ENCODE measurements at places on chromosomes 2 and 18.
A peak's percentile ranks its signal among the peaks of the same experiment; 100 is the strongest.

GRCh38 chr2:72951303-72952095 is 34.2 kb downstream of the EMX1 start:
- no peak for DNase-seq

- DNase-seq, result no peak
Observed at GRCh38 chr18:75121266-75121665, 87.7 kb downstream of the PTGR3 start.

DNA sequence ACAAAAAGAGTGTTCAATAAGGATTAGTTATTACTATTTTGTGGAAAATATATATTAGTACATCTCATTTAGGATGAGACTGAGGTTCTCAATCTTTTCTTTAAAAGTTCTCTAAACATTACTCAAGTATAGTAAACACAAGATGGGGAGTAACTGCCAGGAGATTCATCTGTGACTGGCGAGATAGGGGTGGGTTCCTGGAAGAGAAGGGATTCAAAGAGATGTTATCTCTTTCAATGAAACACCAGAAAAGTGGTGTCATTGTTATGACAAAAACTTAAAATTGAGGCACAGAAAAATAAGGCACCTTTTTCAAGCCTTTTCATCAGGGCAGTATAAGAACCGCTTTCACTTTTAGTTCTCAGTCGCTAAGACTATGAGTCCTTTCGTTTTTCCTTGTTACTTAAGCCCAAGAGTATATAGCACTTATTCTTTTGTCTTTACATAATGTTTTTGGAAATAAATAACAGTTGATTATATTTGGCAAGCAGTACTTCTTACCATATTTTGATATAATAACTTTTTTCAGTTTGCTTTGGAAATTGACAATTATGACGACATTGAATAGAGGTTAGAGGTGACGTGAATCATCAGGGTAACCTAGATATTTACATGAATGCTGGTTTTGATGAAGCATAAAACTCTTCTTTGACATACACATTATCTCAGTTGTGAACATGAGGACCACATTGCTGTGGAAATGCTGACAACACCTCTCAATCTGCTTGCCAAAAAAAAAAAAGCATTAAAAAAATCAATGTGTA is 393.9 kb upstream of the TCF4 start:
- DNase-seq, result no peak

- peak; percentile 42 for DNase-seq
Observed at GRCh38 chr2:224646242-224646846, 61.2 kb upstream of the CUL3 start.

DNA sequence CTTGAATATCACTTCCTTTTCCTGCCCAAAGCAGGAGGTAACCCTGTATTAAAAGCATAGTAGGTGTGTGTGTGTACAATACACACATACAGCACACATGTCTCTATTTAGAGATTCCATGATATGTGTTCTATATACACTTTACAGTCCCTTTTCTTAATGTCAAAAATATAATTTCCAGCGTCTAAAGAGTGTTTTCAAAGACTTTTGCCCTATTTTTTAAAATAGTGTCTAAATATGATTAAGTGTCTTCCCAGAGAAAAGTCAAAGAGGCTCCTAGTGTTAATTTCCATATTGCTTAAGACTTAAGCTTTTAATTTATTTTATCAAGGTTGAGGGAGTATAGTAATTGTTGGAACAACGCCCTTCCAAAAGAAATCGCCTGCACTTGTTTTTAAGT is 420.3 kb upstream of the POU3F3 start:
- no peak for DNase-seq

DNA sequence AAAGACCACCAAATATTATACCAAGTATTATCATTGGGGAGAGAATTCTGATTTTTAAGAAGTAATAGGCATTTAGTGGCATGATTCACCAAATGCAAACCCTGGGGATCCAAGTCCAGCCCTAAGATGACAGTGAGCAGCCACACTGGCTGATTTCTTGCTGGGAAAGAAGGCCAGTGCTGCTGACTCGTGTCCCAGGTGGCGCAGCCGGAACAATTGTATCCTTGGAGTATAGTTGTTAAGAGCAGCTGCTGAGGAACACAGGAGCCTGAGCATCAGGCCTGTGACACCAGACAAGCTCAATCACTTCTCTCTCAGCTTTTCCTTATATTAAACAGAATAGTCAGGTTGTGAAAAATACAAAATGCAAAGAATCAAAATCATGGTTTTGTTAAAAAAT is 48.4 kb downstream of the LRP1B start:
- no peak for DNase-seq

GRCh38 chr2:98039085-98039756 is 43.5 kb upstream of the TMEM131 start:
- no peak for DNase-seq

DNA sequence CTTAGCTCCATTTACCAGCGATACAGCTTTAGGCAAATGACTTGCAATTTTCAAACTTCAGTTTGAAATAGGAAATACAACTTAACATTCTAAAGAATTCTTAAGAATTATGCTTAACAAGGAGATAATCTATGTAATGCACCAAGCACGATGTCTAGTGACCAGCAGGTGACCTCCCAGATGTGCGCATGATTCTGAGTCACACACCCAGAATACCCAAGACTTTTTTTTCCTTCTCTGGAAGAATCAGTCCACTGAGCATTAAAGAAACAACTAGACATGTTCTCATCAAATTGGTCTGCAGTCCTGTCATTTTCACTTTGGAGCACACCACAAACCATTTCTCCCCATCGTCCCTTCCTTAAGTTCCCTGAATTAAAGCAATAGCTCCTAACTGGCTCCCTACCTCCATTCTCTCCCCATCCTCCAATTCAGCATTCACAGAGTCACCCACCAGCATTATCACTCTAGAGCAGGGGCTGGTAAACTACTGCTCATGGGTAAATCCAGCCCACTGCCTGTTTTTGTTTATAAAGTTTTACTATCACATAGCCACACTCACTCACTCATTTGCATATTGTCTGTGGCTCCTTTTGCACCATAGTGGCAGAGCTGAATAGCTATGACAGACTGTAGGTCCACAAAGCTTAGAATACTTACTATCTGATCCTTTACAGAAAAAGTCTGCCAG is 13.2 kb downstream of the EVA1A start:
- no peak for DNase-seq

DNA sequence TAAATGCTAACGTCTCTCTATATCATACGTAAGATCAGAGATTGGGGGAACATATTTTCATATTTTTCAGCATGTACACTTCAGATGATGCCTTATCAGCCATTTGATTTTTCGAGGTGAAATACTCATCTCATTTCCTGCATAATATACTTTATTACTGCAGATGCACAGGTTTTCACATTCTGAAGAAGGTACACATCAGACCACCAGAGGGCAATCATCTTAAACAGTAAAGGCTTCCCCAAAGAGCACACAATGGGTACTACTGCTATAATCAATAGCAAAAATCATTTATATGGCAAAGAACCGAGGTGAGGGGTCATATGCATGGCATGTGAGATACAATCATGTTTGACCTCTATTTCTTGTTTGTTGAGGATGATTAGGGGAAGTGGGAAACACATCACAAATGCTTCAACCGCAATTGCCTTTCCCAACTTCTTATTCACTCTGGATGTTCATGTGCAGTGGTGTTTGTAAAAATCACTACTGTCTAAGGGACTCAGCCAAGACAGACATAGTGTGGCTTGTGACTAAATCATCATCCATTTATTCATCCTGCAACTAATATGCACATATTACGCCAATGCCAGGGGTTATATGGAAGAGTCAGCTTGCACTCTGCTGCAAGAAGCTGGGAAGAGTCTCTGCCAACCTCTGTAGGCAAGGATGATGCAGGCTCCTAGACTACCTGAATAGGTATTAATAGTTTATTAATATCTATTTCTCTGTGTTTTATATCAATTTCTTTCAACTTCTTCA is 118.7 kb downstream of the EPB41L3 start:
- DNase-seq, result peak; percentile 36

All from NCI-H1436 (cell line).